ENCODE measurements at places on chromosomes 12 and 14.
A peak's percentile ranks its signal among the peaks of the same experiment; 100 is the strongest.

- no peak for DNase-seq
Measured at GRCh38 chr12:70196811-70197281, 46.4 kb upstream of the CNOT2 start.

GRCh38 chr14:80996049-80996901, 40.9 kb downstream of the TSHR start:
- no peak for DNase-seq

DNA sequence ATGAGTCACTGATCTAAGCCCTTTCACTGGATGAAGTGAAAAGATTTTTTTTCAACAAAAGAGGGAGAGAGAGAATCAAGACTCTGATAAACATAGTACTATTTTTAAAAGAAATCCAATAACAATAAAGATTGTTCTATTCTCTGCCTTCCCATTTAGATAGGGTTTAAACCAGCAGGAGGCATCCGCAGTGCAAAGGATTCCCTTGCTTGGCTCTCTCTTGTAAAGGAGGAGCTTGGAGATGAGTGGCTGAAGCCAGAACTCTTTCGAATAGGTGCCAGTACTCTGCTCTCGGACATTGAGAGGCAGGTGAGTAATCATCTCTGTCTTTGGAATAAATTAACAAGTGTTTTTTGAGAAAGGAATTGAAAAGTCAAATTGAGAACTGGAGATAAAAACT, 124.9 kb downstream of the DERA start:
- no peak for DNase-seq

DNA sequence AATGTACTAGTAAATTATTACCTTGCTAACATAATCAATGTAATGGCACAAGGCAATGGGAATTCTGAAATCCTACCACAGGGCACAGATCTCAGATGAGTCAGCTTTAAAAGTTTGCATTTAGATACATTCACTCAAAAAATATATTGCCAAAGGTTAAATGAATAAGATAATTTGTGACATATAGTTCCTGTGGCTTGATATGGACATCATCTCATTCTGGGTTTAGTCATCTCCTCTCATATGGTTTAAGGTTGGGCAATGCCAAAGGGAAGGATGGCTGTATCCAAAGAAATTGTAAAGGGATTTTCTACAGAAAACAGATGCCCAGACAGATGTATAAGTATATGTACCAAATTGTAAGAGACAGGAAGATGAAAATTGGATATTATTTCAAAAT, 1065.0 kb downstream of the LRFN5 start:
- DNase-seq = no peak

DNA sequence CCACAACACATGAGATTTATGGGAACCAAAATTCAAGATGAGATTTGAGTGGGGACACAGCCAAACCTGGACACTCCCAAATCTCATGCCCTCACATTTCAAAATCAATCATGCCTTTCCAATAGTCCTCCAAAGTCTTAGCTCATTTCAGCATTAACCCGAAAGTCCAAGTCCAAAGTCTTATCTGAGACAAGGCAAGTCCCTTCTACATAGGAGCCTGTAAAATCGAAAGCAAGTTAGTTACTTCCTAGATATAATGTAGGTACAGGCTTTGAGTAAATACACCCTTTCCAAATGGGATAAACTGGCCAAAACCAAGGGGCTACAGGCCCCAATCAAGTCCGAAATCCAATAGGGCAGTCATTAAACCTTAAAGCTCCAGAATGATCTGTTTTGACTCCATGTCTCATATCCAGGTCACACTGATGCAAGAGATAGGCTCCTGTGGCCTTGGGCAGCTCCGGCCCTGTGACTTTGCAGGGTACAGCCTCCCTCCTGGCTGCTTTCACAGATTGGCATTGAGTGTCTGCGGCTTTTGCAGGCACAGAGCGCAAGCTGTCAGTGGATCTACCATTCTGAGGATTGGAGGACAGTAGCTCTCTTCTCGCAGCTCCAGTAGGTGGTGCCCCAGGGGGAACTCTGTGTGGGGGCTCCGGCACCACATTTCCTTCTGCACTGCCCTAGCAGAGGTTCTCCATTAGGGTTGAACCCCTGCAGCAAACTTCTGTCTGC, 60.1 kb downstream of the LRIG3 start:
- no peak for DNase-seq

DNA sequence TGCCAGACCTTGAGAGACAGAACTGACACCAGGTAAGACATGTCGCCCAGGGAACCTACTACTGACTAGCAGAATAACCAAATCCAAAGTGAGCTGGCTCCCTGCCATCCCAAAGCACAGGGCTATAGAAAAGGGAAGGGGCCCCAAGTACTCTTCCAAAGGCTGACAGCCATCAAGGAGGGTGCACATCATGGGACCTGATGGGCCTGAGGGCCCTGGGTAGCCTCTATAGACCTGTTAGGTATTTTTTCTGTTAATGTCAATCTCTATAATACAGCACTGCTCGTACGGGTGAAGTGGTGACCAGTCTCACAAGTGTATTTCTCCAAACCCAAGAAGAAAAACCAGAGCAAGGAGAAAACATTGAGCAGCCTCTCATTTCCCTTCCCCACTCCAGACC, 171.6 kb downstream of the ITPR2 start:
- no peak for DNase-seq

DNA sequence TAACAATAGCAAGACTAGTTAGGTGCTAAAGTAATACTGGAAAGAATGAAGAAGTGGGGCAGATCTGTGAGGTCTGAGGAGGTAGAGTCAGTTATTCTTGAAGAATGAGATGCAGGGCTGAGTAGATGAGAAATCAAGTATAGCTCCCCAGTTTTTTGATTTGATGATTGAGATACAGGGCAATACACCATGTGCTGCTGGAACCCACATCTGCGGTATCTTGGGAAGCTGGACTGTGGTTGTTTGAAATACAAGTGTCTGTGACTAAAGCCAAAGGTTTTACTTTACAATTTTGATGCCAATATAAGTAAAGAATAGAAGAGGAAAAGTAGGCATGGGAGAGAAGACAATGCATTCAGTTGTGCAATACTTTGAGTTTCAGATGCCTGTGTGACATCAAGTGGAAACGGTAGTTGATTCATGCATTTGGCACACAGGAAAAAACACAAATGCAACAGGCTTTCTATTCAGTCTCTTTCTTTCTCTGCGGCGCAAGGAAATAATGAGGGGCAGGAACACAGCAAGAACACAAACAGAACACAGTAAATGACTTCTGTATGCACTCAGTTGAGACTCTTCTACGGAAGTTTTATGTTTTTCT, 190.2 kb upstream of the SLC38A2 start:
- no peak for DNase-seq

DNA sequence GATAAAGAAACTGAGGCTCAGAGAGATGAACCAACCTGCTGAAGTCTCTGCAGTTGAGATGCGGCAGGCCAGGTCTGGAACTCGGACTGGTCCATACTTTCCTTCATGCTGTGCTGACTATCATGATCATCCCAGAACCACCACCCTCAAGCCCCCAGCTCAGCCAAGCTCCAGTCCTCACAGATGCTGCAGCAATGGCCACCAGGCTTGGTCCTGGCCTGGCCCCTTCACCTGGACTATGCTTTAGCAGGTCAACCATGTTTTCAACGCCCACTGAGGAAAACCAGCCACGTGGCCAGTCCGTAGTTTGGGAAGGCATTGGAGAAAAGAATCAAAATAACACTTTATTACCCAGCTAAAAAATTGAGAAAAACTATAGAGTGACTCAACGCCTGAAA, 1.4 kb downstream of the GPR68 start:
- no peak for DNase-seq

- DNase-seq = no peak
Measured at GRCh38 chr12:63895841-63896240, 51.3 kb downstream of the SRGAP1 start.

DNA sequence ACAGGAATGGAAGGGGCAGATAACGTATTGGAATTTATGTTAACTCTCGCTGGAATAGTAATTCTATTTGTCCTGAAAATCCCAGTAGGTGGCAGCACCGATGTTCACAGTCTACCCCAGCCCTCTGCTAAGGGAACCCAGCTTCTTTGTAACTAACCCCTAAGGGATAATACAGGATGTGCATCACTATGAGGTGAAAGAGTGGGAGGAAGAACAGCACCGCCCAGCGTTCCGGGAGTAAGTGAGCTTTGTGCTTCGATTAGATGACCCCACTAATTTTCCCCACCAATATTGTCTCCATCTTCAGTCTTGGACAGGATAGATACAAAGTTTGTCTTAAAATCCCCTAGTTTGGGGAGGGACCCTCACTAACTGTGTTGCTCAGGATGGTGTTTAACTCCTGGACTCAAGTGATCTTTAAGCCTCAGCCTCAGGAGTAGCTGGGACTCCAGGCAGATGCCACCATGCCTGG, 2.7 kb downstream of the SLC2A3 start:
- DNase-seq = peak; percentile 54

GRCh38 chr14:77264466-77265186, 6.4 kb downstream of the NGB start:
- no peak for DNase-seq

GRCh38 chr12:46391630-46392029, 19.1 kb upstream of the SLC38A2 start:
- DNase-seq = no peak

DNA sequence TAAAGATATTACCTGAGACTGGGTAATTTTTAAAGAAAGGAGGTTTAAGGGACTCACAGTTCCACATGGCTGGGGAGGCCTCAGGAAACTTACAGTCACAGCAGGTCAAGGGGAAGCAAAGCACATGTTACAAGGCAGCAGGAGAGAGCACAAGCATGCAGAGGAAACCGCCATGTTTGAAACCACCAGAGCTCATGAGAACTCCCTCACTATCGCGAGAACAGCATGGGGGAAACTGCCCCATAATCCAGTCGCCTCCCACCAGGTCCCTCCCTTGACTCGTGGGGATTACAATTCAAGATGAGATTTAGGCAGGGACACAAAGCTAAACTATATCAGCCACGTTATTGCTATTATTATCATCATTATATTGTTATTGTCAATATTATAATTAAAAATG, 138.7 kb downstream of the RIMBP2 start:
- no peak for DNase-seq

- DNase-seq = no peak
Measured at GRCh38 chr12:122527478-122527944, 462 bp downstream of the KNTC1 start.

- no peak for DNase-seq
Measured at GRCh38 chr12:121252712-121253345, 42.9 kb downstream of the P2RX4 start.

- DNase-seq = no peak
Measured at GRCh38 chr12:127515941-127516340, 751.0 kb upstream of the TMEM132C start.

- no peak for DNase-seq
Measured at GRCh38 chr12:86230516-86231146, 25.6 kb downstream of the MGAT4C start.

- no peak for DNase-seq
Measured at GRCh38 chr12:71763677-71764379, 9.2 kb downstream of the RAB21 start.

DNA sequence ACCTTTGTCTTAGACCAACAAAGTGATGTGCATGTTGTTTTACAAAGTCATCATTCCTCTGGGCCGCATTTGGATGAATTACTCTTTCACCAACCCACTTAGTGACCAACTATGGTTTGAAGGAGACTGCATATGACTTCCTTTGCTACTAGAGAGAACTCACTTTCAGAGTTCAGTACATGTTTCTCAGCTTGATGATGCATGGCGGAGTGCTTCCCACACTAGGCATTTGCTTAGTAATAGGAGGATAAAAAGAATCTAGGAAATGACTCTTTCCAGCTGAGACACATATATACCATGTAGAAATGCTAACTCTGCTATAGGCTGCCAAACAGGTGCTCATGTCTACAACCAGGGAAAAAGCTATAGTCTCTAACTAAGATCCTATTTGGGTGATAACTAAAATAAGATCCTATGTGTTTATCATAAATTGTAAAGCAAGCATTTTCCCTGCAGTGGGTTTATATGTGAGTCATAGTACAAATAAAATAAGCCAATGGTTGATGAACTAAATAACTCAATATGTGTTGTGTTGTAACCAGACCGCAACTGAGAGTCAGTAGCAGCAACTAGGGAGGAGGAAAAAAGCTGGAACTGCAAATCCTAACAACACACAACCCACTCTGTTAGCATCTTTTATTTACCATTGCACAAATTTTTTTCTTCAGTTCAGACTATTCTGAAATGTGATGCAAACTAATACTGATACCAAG, 87.2 kb downstream of the TSPAN8 start:
- no peak for DNase-seq

- DNase-seq = no peak
Measured at GRCh38 chr14:83988275-83988674, 1541.7 kb upstream of the FLRT2 start.

- DNase-seq = no peak
Measured at GRCh38 chr12:6068227-6068626, 56.2 kb downstream of the VWF start.

GRCh38 chr12:114961491-114961890, 277.5 kb upstream of the TBX3 start:
- no peak for DNase-seq

DNA sequence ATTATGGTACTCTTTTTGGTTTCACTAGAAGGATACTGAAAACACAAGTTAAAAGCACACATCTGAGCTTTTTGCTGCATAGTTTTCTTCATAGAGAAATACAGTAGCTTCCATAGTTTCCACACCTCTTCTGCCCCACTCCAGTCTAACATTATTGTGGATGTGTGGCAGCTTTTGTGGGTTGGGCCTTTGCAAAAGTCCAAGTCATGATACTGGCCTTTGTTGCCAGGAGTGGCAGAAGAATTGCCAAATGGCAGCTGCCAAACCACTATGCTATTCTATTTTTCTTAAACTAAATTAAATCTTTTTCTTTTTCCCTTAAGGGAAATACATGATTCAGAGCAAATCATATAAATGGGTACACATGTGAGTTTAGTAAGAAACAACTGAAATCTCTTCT, 114.8 kb downstream of the PLEKHA5 start:
- DNase-seq = no peak

DNA sequence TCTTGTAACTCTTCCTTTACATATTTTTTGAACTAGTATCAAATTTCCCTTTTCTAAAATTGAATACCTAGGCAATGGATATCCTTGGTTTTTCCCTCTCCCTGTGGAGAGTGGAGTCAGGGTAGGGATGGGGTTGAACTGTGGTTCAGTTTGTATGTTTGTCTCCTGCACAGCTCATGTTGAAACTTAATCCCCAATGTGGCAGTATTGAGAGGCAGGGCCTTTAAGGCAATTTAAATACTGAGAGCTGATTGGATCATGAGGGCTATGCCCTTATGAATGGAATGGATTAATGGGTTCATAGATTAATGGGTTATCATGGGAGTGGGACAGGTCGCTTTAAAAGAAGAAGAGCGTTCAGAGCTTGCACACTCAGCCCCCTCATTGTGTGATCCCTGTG, 127.2 kb upstream of the RGS6 start:
- no peak for DNase-seq

Data from stimulated activated CD4-positive, alpha-beta T cell treated with anti-CD3 and anti-CD28 coated beads, TNF-alpha, amount 100 ng/mL, for 1 hour (primary cell).